Stimulated activated CD8-positive, alpha-beta memory T cell treated with anti-CD3 and anti-CD28 coated beads, Interleukin-4, amount 100 ng/mL, for 1 hour (primary cell): ENCODE measurements at places on chromosomes 11 and 22.

DNA sequence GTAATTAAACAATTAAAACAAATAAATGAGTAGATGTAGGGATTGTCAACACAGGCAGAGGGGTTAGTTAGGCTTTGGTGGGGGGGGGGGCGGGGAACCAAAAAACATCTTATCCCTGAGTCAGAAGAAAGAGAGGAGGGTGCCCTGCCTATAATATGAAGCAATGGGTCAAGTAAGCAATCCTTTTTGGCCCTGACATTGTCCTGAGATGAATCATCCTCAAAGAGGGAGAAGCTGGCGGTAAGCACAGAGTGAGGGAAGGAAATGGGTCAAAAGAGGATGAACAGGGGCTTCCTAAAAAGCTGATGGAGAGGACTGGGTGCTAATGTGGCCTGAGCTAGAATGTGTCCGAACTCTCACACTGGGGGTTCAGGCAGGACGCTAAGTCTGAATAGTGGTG, 4.7 kb downstream of the OLFML1 start:
- DNase-seq = no peak

DNA sequence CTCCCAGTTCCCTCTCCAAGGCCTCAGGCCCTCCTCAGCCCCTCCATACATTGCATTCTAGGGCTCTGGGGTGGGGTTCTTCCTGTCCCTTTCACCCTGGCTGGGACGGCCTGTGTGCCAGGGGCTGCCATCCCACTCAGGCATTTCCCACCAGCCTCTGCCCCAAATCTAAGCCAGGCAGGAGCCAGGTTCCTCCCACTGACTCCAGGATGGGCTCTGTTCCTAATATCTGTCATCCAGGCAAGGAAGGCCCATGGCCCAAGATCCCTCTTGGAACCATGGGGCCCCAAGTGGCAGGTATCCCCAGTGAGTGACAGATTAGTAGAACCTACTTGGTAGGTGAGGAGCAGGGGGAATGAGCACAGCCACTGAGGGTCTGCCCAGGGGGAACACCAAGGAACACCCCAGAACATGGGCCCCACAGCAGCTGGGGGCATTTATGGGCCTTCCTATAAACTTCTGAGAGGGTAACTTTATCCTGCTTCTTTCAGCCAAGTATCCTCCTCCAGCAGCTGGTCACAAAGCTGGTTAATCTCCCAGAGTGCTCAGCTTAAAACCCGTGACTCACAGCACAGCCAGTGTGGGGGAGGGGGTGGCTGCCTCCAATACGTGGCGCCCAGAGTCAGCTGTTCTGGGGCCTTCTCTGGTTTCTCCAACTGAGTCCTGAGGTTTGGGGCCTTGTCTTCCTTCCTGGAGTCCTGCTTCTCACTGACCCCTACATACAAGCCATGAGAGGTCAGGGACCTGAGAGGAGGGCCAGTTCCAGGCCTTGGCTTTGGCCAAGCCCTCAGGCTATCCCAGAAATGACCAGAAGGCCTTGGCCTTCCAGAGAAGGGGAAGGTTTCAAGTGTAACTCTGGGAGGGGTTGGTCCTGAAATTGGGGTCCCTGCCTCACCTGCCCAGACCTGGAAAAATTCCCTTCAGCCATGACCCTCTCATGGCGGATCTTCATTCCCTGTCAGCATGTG, 19.9 kb upstream of the MYOD1 start:
- no peak for DNase-seq

GRCh38 chr11:78429660-78430059, 12.0 kb upstream of the GAB2 start:
- DNase-seq = no peak

DNA sequence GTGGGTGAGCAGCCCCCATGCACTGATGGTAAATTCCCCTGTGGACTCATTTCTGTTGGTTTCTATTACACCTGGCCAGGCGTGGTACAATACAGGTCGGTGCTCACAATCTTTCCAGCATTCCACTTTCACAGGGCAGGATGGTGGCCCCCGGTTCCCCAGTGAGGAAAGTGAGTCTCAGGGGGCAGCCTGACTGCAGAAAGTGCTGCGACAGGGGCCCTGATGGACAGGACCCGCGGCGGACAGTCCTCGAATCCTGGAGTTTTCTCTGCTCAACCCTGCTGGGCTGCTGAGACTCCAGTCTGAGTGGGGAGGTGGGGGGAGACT, 3.1 kb upstream of the PGGHG start:
- DNase-seq = no peak

- DNase-seq = no peak
Measured at GRCh38 chr22:17974087-17974486, 50.3 kb downstream of the MICAL3 start.

- no peak for DNase-seq
Measured at GRCh38 chr11:74871037-74871436, 77.9 kb downstream of the XRRA1 start.

DNA sequence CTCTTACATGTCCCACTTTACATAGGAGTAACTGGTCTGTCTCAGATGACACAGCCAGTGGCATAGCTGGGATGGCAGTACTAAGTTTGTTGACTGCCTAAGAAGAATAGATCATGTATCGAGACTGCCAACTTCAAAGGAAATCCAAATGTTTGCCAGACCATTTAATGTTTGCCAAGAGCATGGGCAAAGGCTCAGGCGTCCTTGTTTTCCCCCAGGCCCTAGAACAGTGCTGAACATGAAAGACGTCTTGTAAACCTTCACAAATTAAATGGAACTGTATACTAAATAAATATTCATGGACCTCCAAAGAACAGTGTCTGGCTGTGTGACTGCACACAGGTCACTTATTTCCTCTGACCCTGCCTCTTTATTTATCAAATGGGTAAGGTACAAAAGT, 234.7 kb upstream of the CCDC90B start:
- DNase-seq = no peak

GRCh38 chr22:46909237-46910030, 147.0 kb downstream of the TBC1D22A start:
- no peak for DNase-seq

DNA sequence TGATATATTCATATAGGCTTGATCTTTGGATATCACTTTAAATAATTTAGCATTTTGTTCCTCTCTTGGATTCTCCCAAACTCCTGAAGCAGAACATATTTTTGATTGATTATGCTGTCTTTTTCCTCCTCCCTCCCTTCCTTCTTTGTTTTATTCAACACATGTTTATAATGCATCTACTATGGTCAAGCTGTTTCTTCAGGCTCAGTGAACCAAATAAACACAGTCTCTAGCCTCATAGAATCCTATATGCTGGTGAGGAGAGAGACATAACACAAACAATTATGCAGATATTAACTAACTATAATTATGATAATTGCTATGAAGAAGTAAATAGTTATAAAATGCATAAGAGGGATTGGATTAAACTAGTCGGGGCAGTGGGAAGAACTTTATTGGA, 1023.6 kb upstream of the RAG2 start:
- no peak for DNase-seq

DNA sequence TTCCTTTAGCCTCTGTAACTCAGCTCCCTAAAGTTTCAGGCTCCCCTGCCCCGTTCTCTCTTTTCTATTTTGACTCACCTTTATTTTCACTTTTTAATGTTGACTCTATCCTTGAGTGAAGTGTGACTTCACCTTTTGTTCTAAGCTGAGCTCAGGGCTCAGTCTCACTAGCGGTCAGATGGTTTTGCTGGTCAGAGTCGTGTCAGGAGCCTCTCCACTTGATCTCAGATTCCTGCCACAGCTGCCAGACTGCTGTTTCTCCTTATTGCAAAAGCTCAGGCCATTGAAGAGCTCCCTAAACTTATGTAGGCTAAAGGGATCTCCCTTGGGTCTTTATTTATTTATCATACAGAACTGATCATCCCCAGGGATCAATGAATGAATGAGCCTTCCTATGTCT, 13.7 kb upstream of the POU2AF2 start:
- DNase-seq = no peak

- no peak for DNase-seq
Measured at GRCh38 chr11:69041516-69041915, 7.2 kb upstream of the TPCN2 start.

- DNase-seq = no peak
Measured at GRCh38 chr22:32501836-32502752, 27.5 kb downstream of the FBXO7 start.

DNA sequence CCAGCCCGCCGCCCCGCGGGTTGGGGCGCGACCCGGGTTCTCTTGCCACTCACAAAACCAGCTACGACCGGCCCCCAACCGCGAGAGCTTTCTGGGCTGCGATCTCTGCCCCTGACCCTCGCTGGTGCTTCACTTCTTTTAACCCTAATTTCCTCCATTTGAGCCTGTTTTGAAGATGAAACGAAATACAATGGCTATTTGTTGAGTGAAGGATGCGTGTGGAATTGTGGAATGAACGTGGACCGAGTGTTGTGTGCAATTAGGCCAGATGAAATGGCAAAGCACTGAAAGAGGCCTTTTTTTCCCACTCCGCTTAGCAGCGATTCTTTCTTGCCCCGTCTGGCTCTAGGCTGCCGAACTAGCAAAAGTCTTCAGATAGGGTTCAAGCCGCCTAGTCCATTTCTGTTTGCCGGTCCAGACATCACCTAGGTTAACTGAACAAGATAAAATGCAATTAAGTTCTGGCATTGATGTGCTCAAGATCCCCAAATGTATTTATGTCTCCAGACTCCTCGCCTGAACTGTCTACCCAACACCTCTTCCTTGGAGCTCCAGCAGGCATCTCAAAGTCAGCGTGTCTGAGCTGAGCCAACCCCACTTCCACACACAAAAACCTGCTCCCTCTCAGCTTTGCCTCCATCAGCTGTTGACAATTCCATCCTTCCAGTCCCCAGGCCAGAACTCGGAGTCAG, 471 bp upstream of the TMEM184B start:
- no peak for DNase-seq

GRCh38 chr11:45894555-45895247, 9.2 kb downstream of the MAPK8IP1 start:
- no peak for DNase-seq

DNA sequence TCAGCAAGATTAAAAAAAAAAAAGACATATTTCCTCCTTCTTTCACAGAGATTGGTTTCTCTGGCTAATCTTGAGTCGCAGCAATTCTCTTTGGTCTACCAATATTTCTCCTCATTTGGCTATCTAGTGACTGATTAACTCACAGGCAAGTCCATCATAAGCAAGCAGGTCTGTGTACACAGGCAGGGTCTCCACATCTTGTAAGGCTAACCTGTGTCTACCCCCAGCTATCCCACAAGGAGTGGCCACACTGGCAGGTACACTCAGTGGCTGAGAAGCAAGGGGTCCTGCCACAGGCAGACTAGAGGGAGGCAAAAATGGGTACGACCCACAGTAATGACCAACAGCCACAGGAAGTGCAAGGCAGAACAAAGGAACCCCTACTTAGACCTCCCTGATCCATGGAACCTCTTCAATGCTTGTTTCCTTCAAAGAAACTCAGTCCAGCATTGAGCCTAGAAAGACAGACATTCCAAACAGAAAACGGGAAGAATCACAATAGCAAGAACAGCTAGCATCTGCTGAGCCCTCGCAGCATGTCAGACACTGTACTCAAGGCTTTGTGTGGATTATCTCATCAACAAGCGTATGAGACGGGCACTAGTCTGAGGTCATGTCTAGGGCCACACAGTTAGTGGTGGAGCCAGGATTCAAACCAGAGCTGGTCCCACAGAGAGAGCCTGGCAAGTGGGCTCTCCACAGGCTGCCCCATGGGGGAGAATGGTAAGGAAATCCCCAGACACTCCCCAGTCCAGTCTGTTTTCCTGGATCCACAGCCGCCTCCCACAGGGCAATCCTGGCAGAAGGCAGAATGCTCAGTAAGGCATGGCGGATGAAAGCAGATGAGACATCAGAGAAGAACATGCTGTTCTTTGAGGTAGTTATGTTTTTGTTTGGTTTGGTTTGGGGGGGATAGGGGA, 34.3 kb downstream of the PLEKHA7 start:
- no peak for DNase-seq

- no peak for DNase-seq
Measured at GRCh38 chr22:48053486-48053885, 1291.0 kb downstream of the TBC1D22A start.

GRCh38 chr11:68932933-68933577, 29.4 kb downstream of the IGHMBP2 start:
- no peak for DNase-seq

DNA sequence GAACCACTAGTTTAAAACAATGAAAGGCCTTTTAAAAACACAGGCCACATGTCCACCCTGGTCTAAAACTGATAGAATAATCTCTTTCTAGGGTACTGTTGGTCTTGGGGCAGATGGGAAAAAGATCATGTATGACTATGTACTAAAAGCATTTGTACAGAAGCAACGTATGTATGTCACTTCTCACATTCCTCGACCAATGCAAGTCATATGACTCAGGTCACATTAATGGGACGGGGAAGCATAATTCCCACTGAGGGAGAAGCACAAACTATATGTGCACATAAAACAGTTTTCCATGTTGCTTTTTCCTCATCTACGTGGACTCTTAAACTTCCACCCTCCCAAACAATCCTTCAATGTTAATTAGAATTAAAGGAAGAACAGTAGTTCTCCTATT, 32.2 kb upstream of the GAB2 start:
- no peak for DNase-seq

GRCh38 chr11:58907780-58908179, 31.5 kb upstream of the GLYATL1 start:
- DNase-seq = no peak

GRCh38 chr11:1235306-1235900, 12.5 kb downstream of the MUC5B start:
- DNase-seq = no peak

DNA sequence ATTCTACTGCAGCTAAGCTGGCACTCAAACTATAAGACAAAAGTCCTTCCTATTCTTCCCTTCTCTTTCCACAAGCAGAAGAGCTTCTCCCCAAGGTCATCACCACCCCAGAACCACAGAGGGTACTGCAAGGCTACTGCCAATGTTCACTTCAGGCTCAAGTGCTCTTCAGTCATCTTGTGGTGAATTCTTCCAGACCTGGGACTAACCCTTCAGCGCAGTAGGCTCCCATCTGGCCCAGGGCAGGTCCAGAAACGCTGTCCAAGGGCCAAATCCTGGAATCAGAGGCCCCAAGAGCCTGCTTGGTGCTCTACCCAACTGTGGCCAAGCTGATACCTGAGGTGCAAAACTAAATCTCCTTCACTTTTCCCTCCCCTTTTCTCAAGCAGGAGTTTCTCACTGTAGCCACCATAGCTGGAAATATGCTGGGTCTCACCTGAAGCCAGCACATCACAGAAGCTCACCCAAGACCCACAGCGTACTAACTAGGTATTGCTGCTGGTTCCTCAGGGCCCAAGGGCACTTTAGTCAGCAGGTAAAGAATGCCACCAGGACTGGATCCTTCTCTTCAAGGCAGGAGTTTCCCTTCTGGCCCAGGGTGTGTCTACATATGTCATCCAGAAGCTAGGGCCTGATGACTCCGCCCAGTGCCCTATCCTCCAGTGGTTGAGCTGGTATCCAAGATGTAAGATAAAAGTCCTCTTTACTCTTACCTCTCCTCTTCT, 27.8 kb downstream of the FCHSD2 start:
- DNase-seq = no peak

DNA sequence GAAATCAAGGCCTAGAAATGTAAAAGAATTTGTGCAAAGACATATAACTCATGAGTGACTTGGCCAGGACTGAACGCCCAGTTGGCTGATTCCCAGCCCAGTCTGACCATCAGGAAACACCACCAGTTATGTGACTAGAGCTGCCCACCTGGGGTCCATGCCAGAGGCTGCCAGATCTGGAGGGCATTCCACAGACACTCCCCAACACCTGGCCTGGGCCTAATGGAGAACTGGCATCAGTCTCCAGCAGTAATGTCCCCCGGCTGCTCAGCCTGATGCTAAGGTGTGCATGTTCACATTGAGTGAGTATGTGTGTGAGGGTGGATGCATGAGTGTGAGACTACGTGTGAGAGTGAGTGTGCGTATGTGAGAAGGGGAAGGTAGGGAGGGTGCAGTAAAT, 15.7 kb downstream of the PLAAT3 start:
- no peak for DNase-seq

GRCh38 chr11:62543680-62544444, 2.7 kb downstream of the AHNAK start:
- no peak for DNase-seq
